DMS53 (cell line): ENCODE measurements at places on chromosomes 4 and X.
A peak's percentile ranks its signal among the peaks of the same experiment; 100 is the strongest.

DNA sequence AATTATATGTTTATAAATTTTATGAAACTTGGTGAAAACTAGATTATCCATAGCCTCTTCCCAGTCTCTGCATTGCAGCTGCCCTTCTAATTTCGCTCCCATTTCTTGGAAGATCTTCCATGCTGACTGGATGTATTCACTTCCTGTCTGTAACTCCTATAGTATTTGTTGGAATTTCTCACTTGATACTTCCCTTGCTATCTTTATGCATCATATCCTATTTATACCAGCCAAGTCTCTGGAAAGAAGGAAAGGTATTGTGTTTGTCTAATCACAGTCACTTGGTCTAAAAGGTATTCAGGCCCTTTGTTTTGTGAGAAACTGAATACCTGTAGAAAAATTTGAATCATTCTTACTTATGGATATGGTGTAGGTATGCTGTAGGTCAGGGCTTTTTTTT is 870.9 kb upstream of the FRG1 start:
- DNase-seq = no peak

DNA sequence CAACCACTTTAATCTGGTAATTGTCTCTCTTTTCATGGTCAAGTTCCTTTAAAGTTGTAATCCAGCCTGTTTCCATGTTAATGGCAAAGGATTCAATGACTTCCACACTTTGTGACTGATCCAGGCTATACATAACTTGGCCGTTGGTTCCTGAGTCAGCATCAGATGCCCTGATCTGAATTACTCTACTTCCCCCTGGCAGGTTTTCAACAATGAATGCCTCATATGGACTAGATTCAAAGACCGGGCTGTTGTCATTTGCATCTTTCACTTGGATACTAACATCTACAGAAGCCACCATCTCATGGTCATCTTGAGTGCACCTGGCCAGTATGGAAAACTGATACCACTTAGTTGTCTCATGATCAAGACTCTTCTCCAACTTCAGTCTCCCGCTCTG is 62.6 kb upstream of the MTNR1A start:
- DNase-seq = no peak

- no peak for DNase-seq
Observed at GRCh38 chr4:8221476-8221875, 22.4 kb downstream of the SH3TC1 start.

DNA sequence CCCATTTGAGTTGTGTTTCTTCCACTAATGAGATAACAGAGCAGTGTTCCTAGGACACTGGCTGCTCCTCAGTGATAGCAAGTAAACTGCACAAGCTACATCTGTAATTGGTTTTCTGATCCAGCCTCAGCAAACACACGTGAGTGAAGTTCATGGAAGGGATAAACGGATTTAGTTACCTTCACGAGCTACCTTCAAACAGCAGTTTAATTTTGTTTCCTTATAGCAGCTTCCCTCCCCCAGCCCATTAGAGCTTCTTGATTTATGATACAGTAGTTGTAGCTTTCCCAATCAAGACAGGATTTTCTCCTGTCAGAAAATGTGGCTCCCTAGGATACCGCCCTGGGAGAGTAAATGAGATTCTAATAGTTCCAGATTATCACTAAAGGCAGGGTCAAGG is 634.2 kb upstream of the FAT1 start:
- peak; percentile 59 for DNase-seq

DNA sequence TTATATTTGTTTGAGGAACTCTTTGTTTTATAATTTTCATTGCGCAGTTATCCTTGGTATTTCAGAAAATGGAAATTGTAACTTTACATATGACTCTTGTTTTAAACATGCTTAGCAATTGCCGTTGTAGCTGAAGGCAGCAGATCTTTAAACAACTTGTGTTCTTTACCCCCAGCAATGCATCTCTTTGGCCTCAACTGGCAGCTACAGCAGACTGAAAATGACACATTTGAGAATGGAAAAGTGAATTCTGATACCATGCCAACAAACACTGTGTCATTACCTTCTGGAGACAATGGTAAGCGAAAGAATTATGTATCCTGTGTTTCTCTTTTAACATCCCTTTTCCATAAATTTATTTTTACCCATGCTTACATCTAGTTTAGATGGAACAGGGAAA is 263.6 kb downstream of the DCTD start:
- no peak for DNase-seq

GRCh38 chr4:38169524-38169923 is 209.3 kb downstream of the PTTG2 start:
- peak; percentile 52 for DNase-seq

DNA sequence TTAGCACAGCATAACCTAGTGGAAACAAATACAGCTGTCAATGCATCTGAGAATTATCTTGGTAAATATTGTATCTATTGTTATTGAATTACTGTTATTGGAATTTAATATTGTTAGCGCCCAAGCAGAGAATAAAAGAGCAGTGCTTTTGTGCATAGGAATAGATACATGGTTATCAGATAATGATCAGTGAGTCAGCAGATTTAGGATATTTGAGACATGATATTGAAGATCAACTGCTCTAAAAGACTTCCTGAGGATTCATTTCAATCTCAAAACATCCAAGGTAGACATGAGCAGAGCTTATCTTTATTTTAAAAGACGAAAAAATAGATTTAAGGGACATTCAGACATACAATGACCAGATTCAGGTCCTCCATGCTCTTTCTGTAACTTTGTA is 10.6 kb upstream of the H2AZ1 start:
- no peak for DNase-seq

DNA sequence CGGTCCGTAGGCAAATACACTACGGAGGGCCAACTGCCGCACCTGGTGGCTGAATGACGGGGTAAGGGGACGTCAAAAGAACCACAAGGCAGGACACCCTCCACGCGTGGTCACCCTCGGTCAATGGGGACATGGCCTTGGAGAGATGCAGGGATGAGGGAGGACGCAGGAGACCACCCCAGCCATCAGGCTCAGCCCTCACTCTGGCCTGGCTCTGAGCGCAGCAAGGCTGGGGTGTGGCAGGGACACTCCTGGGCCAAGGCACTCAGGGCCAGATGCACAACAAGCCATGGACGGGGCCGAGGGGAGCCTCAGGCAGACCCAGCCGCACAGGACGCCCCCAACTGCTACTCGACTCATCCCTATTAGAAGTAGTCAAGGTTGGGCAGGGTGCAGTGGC is 36.5 kb downstream of the GAK start:
- DNase-seq = no peak

DNA sequence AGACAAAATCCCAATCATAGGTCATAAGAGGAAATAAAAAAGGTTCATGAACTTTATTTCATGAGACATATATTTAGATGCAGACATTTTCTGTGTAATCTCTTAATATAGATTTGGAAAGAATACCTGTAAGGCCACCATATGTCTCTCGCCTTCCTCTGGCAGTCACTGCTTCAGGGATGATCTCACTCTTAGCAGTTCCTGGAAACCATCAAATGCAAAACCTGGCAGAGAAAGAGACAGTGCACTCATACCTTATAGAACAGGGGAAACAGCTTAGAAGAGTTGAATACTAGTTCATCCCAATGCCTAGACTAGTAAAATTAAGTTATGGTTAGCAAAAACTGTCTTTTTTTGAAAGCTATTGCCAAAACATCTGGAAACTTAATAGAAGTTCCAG is 243.3 kb downstream of the GASK1B start:
- DNase-seq = no peak
